ENCODE measurements at places on chromosomes 3 and 15.

DNA sequence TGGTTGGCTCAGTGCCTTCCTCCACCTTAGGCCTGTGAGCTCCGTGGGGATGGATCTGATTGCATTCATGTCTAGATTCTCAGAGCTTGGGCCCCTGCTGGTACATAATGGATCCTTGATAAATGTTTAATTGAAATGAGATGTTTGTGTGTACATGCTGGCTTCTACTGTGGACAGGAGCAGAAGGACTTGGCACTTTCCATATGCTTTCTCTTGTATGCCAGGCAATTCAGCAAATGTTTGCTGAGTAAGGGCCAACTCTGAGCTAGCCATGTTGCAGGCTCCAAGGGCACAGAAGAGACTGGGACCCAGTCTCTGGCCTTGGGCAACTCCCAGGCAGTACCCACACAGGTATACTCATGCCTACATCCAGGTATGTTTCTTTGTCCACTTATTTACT is 67.0 kb downstream of the RAB11A start:
- no peak for DNase-seq

DNA sequence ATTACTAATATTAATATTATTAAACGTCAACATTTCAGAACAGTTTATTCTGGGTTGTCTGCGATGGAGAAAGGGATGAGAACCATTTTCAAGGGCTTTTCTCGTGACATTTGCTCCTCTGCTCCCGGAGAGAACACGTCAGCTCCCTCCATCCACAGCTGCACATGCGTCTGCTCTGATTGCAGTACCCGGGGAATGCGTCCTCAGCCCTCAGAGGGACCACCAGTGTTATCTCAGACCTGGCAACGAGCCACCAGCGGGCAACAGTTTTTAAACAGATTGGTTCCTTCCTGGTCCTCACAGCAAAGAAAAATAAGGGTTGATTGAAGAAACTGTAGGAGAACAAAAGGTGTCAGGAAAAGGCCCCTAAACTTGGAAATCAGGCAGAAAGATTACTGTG is 202.2 kb upstream of the ADAMTS9 start:
- DNase-seq = no peak

- DNase-seq = no peak
Measured at GRCh38 chr15:91630090-91630489, 223.4 kb upstream of the SLCO3A1 start.

DNA sequence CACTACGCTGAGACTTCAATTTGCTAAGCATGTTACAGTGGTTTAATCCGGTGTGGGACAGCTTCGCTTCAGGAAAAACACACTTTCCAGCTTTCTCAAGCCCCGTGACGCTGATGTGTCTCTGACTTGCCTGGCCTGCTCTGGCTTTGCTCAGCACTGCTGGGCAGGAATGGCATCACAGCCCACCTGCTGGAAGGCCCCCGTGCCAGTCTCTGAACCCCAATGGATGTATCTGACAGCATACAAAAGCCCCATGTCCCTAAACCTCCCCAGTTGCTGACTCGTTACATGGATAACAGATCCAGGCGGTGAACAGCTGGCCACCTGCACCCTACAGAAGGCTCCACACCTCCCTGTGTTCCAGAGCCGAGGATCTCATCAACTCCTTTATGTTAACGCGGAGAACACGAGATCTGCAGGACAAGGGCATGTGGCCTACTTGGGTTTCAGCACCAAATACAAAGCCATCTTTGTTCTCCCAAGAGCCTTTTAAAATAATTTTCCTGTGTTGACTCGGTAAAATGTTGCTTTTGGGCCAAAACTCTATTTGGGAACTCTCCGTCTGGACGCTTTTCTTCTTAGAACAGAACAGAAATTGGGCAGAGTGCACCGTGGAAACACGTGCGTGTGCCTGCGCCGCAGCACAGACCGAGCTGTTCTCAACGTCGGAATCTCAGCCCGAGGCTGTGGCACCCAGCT is 61.4 kb downstream of the ATP10A start:
- no peak for DNase-seq

DNA sequence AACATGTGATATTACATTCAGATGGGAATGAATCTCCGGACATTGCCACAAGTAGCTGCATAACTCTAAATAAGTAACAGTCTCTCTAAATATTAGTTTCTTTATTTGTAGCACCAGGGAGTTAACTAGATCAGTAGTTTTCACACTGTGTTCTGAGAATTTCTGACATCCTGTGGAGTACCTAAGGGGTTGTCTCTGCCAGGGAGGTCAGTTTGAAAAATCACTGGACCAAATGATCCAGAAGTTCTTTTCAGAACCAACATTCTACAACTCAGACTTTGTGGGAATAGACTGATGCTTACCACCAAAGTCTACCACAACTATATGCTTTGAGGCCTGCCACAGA is 9.0 kb upstream of the ILDR1 start:
- DNase-seq = no peak

DNA sequence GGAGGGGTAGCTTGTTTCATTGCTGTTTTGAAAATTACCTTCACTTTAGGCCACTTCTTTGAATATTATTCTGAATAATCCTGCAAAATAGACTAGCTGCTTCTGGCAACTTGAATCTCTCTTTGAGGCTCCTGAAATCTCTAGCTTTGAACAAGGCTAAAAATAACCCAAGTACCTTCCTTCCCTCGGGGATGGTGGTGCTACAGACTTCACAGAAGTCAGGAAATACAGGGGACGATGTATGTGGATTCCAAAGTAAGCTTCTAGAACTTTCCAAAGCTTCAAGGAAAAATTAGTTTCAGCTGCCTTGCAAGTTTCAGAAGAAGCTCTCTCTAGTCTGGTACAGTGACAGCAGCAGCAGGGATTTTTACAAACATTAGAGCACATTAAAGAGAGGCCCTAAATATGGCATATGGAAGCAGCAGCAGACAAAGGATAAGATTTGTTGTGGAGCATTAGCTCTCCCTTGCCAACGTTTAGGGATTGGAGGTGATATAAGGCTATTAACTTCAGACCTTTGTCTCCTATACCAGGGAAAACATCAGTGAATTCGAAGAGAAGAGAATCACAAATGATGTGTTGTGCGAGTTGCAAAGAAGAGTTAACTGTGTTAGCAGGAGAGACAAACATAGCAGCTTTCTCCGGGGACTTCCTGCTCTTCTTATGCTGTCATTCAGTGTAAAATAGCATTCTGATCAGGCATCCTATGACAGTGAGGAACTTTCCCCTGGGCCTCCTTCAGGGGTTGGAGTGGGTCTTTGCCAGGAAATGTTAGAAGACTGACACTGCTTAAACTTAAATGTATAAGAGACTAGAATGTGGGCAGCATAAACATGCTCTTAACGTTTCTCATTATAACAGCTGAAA is 783.0 kb upstream of the ARPP21 start:
- DNase-seq = no peak

- DNase-seq = no peak
Measured at GRCh38 chr15:98505611-98506031, 142.7 kb upstream of the IGF1R start.

Measured in esophagus squamous epithelium (tissue), 5 donors.